Hypothalamus (tissue), 51 donors: ENCODE measurements at places on chromosomes 11 and 22.

GRCh38 chr11:28659716-28660348 lies 551.6 kb downstream of the METTL15 start:
- no peak for DNase-seq

DNA sequence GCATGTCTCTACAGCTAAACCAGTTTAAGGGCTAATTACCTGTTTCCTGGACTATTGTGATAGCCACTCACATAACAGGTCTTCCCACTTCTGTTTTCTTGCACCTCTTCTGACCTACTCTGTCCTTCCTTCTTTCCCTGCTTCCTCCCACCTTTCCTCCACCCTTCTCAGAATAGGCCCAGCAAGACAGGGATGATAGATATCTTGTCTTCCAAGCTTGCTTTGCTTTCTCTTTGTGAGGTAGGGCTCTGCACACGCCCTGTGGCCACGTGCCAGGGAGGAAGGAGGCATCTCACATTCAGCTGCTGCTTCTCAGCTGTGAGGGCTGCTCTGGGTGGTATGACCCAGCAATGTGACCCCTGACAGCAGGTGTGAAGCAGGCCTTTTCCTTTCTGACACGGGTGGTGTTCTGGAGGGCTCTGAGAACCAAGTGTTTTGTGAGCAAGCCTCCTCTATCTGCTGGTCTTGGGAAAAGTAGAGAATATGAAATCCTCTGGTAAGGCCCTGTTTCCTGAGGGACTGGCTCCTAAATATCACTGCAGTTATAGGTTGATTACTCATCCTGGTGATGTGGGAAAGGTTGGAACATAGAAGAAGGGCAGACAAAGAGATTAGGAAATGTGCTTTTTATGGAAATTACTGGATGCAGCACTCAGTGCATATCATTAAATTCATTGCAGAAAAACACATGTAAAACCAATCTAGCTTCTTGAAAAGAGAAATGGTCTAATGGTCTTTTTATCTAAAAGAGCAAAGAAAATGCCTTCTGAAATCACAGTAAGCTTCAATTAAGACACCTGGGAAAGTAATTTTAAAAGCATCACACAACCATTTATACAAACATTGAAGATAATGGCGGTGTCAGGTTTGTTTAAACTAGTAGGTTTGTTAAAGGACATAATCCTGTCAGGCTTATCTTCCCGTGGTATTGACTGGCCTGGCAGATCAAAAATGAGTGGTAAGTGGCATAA lies 8.5 kb downstream of the AMOTL1 start:
- DNase-seq = no peak

- peak; percentile 24 for DNase-seq
These were observed 32.4 kb downstream of the EIF3F start for GRCh38 chr11:8019314-8020243.

- DNase-seq = no peak
These were observed 5.8 kb downstream of the ARL14EP start for GRCh38 chr11:30328681-30329080.

DNA sequence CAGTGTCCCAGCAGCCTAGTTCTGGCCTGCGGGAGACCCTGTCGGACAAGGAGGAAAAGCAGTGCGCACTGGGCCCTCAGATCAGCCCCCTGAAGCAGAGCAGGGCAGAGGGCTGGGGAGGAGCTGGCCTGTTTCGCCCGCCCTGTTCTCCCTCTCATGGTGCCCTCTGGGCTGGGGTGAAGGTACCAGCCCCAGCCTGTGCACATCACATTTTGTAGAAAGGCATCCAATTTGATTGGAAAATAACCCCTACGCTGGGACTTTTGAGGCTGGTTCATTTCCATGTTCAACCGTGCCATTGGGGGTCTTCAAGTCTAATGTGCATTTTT lies 832 bp upstream of the NAP1L4 start:
- no peak for DNase-seq

DNA sequence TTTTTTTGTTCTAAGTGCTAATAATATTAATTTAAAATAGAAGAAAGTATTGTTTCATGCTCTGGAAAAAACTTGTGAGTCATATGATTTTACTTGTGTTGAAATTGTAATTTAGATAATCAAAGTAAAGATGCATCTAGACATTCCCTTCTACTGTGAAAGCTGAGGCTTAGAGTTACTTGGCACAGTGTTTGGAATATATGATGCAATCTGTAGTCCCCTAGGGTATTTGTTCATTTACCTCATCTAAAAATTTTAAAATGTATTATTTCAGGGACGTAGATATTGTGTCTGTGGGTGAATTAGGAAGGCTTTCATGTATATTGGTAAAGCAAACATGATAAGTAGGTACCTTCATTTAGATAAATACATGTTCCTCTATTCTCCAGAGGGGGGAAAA lies 793.5 kb upstream of the CNTN5 start:
- no peak for DNase-seq

DNA sequence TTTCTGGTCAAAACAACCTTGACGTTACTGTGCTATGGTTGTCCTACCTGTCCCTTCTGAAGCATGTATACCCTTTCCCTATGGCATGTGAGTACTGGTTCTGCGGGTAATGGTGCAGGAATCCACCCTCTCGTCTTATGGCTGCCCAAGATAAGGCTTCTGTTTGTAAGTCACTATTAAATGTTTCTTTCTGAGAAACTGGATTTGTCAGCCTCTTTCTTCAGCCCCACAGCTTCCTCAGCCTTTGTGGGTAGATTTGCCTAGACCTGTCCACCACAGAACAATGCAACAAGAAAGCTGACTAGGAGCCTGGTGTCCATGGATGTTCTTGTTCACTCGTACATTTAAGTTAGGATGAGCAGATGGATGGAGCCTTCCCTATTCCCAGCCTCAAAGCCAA lies 14.4 kb downstream of the MMP7 start:
- DNase-seq = no peak

GRCh38 chr22:47596176-47596690 lies 833.8 kb downstream of the TBC1D22A start:
- DNase-seq = no peak

DNA sequence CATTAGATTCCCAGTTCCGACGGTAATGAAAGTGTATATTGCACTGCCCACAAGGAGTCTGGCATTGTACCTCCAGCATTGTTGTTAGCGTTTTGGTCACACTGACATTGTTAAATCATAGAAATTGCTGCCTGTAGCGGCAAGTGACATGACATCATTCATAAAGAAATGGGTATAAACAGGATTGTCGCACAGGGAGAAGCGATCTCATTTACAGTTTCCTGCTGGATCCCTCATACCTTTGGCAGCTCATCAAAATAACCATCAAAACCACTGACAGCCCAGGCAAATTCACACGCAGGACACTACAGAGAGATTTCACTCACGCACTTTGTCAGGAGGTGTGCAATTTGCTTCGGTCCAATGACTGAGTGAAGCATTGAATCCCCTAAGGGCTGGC lies 3.5 kb downstream of the HTR3B start:
- no peak for DNase-seq

GRCh38 chr11:131584785-131585592 lies 214.6 kb downstream of the NTM start:
- DNase-seq = peak; percentile 80

DNA sequence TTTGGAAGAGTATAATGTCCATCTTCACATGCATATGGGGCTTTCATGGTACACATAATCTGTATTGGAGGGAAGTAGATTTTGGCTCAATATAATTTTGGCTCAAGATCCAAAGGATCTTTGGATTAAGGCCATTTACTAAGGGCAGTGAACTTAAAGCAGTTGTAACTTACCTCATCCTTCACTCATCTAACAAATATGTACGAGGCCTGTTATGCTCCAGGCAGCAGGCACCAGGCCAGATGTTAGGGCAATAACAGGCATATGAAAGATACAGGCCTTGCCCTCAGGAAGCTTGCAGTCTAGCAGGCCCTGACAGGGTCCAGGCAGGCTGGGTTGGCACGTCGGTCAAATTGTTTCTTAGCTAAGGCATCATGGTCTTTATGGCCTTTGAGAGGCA lies 44.6 kb downstream of the LIF start:
- no peak for DNase-seq

- peak; percentile 80 for DNase-seq
These were observed 2.1 kb upstream of the MTFP1 start for GRCh38 chr22:30423301-30423958.

- DNase-seq = no peak
These were observed 405.2 kb downstream of the INSC start for GRCh38 chr11:15519911-15520310.

GRCh38 chr22:31080164-31080847 lies 812 bp upstream of the SMTN start:
- no peak for DNase-seq

DNA sequence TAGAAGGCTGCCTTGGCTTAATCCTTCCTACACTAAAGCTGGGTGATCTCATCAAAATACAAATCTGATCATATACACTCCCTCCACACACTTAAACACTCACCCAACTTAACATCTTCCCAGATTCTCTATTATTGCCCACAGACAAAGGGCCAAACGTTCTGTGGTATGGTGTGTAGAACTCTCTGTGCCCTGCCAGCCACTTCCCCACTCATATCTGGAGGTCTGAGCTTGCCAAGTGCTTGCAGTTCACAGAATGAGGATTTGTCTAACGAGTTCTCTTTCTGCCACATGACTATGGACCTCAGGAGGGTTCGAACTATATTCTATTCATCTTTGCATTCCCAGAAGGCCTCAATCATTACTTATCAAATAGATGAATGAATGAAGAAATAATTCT lies 77.6 kb downstream of the MPPED2 start:
- no peak for DNase-seq

DNA sequence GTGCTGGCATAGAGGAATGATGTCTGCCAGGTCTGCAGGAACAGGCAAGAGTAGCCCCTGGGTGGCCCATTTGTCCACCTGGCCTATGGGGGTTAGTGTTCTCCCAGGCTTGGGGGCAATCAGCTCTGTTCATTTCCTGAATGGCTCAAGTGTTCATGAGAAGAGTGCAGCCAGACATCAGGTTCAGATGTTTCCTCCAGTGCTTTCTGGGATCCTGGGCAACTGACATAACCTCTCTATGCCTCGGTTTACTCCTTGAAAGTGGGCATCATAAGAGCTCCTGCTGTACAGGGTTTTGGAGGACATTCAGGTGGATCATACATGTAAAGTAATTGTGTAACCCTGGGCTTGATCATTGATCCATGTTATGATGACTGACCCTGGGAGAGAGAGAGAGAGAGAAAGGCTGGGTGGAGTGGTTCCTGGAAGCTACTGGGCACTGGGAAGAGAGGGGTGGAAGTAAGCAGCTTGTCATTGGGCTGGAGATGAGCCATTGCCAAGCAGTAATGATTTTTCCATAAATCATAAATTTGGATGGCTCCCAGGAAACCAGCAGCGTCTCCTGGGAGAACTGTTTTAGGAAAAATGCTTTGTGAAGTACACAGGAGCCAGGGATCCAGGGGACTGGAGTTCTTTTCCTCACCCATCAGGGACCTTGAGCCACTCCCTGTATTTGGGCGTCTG lies 30.2 kb upstream of the ACCSL start:
- DNase-seq = no peak

GRCh38 chr11:69244266-69244665 lies 49.7 kb upstream of the MYEOV start:
- DNase-seq = no peak
